ENCODE measurements at places on chromosomes 12 and 14.

DNA sequence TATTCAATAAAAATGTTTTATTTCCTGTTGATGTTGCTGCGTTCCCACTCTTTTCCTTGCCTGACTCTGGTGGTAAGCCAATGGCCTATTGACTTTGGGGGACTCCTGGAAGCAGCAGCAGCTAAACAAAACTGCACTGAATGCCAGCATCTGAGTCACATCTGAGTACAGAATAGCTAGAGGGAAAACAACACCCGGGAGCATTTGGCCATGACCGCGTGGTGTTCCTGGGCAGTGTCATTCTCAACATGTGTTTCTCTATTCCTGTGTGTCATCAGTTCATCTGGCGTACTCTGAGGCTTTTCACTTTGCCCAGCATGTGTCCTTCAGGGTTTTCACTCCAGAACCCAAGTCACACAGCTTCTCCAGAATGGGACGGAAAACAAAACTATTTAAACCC lies 238.8 kb downstream of the PAWR start:
- peak; percentile 9 for DNase-seq

- DNase-seq = no peak
These were observed 131.2 kb downstream of the PPM1H start for GRCh38 chr12:62803756-62804155.

DNA sequence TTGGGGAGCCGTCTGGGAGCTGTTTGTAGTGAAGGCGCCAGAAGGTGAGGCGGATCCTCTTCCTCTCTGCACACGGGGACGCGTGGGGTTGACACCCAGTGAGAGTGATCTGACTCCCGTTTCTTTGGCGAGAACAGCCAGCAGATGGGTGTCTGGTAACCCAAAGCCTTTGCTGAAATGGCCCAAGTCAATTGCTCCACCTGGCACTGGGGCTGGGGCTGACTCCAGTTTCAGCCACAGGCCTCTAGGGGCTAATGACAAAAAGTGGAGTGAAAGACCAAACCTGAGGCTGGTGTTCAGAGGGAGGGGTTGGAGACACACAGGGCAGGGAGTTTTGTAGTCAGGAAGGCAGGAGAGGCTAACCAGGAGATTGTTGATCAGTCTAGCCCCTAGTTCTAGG lies 87.0 kb downstream of the FRMD6 start:
- DNase-seq = peak; percentile 68

DNA sequence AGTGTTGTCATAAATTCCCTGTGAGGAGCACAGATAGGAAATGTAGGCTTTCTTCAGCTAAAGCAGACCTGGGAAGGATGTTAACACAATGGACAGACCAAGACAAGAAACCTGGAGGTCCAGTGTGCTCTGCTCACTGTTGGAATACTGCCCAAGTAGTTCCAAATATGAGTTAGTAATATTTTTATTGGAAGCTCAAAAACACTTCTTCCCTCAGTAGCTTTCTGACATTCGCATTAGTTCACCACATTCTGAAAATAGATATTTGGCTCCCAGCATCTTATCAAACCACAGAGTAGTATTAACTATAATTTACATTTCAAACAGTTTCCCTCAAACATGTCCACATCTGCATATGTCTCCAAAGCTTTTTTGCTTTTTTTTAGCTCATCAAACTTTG lies 74.8 kb upstream of the PYGL start:
- DNase-seq = no peak

- no peak for DNase-seq
These were observed 11.5 kb downstream of the DUSP16 start for GRCh38 chr12:12551115-12551514.

- no peak for DNase-seq
These were observed 29.7 kb downstream of the CLMN start for GRCh38 chr14:95290021-95290420.

Measured in gastrocnemius medialis (tissue), 4 donors.